ENCODE measurements at places on chromosomes 6 and 20.

DNA sequence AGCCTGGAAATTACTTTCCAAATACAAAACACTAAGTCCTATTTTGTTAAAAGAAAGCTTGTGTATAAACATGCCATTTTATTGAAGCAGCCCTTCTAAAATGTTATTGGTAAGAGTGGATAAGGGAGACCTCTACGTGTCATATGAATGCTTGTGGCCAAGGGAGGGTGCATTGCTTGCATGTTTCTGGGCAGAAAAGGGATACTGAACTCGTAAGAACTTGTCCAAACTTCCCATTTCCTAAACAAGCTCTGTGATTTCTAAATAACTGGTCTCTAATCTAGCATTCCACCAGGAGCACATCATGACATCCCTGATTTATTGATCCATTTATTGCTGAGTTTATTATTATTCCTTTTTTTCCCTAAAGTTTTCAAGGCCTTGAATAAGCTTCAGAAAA is 474.1 kb downstream of the CD109 start:
- no peak for DNase-seq

DNA sequence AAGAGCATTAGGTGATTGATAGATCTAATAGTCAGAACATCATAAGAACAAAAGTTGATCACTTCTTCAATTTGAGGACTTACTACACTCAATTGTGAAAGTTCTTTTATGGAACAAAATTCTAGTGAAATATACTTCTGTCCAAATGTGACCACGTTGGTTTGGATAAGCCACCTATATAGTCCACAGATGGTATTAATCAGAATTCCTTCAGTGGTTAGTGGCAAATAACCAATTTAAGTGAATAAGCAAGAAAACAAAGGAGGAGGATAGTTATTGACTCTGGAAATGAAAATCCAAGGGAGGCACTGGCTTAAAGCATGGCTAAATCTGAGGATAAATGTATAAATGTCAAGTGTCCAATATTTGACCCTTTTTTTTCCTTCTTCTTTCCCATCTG is 268.5 kb upstream of the MARCKS start:
- DNase-seq, result no peak

- no peak for DNase-seq
Observed at GRCh38 chr6:51118792-51119191, 300.1 kb downstream of the TFAP2B start.

GRCh38 chr6:170504479-170504878 is 48.6 kb downstream of the PSMB1 start:
- no peak for DNase-seq

GRCh38 chr6:55567558-55567957 is 11.4 kb downstream of the HMGCLL1 start:
- DNase-seq, result no peak

DNA sequence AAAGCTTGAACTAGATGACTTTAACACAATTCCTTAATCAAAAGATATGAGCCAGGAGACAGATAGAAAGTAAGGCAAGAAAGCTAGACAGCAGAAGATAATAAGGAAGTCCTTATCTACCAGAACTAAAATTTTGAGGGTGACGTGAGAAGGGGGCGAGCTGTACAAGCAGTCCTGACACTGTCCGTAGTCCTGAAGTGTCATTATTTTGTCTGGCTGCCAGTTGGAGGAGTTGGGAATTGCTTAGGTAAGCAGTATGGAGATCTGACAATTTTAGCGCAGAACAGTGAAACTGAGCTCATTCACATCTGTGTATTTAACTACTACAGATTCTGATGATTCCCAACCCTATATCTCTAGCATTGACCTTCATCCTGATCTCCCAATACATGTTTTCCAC is 25.8 kb upstream of the CEP85L start:
- DNase-seq, result no peak

GRCh38 chr6:92623431-92623830 is 795.9 kb downstream of the EPHA7 start:
- no peak for DNase-seq

DNA sequence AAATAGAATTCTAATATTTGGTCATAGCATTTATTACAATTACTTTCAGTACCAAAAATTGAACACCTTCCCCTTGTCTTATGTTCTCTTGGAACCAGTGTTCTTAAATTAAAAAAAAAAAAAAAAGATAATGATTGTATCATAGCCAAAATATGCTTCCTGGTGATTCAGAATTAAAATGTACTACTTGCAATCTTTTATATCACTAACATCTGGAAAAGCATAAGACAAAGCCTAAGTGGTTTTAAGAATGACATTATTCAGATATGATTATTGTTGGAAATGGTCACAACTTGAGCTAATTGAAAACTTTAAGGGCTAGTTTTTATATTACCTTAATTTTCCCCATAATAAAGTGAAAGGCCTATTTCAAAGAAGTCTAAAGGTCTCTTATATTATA is 493.3 kb upstream of the MARCKS start:
- DNase-seq, result no peak

- DNase-seq, result no peak
Observed at GRCh38 chr20:3995067-3995748, 20.1 kb downstream of the RNF24 start.

GRCh38 chr6:163773646-163774045 is 359.1 kb downstream of the QKI start:
- DNase-seq, result no peak

DNA sequence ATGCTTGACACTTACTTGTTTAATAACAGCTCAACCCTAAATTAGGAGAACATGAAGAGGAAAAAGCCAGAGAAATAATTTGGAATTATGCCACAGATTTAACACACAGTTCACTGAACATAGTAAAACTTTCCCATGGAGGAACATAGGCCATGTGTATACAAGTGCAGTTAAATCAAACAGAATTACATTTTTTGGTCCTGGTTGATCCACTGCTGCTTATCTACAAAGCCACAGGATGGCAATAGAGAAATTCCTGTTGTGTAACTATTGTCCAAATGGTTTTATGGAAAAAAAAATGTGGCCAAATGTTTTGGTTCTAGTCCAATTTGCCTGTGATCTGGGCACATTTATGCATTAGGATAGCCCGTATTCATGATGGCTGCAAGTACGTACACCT is 136.8 kb downstream of the ALDH8A1 start:
- DNase-seq, result no peak

DNA sequence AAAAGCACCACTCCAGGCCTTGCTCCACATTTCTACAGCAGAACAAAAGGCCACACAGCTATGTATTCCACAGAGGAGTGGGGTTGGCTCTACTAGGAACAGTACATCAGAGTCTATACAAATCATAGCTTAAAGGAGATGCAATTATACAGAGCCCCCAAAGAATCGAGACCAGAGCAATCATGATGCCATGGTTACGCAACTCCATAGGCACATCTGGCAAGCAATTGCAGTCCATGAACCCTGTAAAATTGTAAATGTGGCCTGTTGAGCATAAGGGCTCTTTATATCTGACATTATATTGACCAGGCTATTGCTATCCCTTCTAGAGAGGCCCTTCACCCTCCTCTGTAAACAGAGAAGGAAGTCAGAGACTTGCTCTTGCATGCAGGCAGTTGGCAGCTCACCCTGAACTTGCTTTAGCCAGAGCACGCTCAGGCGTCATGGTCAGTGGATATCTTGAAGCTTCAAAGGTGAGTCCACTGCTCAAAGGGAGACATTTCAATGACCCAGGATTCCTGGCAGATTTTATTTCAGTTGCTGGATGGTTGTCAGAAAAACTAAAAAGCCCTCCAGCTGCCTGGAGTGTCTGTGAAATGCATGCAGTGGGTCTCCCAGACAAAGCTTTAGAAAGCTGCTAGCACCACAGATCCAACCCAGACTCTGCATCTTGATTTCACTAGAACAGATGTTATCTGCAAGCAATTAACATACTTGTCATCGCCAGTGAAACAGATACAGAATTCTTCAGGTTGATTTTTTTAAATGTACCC is 357.2 kb downstream of the CENPW start:
- DNase-seq, result no peak

DNA sequence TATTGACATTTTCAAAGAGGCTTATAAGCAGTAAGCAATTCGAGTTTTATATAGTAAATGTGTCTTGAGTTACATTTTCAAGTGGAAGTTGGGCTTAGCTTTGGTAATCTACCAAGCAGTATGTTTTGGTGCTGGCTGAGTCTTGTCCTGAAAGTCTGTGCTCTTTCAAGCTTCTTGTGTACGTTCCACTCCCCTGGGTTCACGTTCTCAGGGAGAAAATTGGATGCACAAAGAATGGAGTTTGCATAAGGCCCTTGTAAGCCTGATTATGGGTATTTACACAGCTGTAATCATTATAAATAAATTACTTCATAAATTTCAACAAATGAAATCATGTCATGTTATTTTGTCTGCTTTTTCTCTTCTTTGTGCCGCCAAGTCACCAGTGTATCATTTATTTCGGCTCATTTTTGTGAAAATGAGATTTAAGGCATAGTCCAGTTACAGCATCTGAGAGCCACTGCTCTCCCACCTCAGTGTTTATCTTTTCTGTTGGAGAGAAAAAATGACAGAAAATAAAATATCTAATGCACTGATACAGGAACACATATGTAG is 262.5 kb downstream of the BTBD3 start:
- no peak for DNase-seq

- no peak for DNase-seq
Observed at GRCh38 chr20:59580991-59581401, 23.3 kb upstream of the PHACTR3 start.

DNA sequence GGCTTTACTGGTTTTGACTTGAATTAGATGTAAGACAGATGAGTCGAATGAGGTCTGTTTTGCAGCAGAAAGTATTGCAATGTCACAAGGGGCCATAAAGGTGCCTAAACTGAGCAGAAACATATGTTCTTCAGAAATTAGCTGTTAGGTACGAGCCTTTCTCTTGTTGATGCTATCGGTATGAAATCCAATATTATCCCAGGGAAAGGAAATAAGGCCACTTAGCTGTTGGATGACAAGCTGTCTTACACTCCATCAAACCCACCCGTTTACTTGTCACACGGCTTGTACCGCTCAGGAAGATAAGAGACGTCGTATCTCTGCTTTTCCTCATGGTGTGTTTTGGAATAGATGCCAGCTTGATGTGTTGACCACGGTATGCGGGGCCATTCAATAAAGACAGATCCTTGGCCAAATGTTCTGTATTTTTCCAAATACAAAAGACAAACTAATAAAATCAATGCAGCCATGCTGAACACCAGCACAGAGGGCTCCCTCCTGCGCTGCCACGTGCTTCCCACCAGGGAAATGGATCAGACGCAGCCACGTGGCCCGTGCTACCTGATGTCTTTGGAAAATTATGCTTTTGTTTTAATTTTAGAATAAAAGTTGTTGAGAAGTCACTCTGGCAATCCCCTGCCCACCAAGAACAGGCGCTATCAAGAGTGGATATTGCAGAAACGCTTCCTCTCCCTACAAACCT is 255.9 kb upstream of the SULF2 start:
- DNase-seq, result no peak

DNA sequence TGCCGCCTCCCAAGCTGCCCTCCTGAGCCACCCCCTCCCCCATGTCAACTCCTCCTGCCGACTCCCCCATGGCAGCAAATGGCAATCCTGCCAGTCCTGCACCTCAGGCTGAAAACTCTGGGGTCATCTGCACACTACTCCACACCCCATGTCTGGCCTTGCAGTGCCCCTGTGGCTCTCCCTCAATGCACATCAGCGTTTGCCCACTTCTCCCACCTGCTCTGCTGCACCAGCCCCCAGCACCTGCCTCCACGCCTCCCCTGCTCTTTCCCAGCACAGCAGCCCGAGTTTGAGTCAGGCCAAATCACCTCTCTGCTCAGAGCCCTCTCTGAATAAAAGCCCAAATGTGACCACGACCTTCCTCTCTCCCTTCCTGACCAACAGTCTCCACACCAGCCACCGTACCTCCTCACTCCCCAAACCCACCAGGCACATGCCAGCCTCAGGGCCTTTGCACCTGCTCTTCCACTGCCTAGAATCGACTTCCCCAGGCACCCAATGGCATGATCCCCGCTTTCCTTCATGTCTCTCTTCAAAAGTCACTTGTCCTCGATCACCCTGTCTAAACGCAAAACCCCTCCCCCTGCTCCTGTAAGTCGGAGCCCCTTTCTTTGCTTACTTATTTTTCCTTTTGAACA is 4.3 kb downstream of the PXDC1 start:
- DNase-seq, result no peak

DNA sequence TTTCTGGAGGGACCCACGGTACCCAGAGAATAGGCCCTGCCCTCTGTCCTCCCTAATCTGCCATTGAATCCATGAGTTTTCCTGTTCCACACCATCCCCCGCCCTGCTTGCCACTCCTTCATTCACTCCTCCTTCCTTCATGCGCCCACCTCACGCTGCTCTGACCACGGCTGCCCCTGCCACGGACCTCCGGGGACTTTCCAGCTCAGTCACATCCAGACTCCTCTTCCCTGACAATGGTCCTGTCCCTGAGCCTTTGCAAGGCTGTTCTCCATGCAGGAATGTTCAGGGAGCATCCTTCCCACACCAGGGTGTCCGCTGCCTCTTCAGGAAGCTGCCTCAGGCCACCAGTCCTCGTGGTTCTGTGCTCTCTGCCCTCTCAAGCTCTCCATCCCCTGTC is 25.9 kb downstream of the GLP1R start:
- no peak for DNase-seq

GRCh38 chr20:48758206-48758820 is 69.5 kb downstream of the PREX1 start:
- DNase-seq, result no peak

GRCh38 chr6:73515204-73515655 is 5.6 kb downstream of the EEF1A1 start:
- DNase-seq, result no peak

DNA sequence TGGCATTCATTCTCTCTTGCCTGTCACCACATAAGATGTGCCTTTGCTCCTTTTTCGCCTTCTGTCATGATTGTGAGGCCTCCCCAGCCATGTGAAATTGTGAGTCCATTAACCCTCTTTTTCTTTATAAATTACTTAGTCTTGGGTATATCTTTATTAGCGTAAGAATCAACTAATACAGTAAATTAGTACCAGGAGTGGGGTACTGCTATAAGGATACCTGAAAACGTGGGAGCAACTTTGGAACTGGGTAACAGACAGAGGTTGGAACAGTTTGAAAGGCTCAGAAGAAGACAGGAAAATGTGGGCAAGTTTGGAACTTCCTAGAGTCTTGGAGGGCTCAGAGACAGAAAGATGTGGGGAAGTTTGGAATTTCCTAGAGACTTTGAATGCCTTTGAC is 46.6 kb downstream of the RNF182 start:
- DNase-seq, result no peak

DNA sequence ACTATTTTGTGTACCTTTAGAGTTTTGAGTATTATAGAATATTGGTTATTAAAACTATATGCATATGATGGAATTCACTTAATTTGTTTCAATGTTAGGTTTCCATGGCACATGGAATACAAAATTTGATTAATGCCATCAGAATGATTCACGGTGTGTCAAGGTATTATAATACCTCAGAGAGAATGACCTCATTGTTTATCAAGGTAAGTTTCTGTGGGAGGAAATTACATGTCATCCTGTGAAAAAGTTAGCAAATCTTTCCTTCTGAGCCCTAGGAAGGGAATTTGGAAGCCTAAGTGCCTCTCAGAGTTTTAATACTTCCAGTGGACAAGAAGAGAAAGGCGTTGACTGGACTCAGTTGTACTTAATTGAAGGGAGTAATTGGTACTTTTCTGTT is 40.8 kb downstream of the DNAH8 start:
- no peak for DNase-seq

GRCh38 chr6:111724505-111724904 is 118.8 kb upstream of the TRAF3IP2 start:
- DNase-seq, result no peak

GRCh38 chr20:19758501-19759331 is 658 bp downstream of the RIN2 start:
- no peak for DNase-seq
